ENCODE measurements at places on chromosomes 1 and 21.

DNA sequence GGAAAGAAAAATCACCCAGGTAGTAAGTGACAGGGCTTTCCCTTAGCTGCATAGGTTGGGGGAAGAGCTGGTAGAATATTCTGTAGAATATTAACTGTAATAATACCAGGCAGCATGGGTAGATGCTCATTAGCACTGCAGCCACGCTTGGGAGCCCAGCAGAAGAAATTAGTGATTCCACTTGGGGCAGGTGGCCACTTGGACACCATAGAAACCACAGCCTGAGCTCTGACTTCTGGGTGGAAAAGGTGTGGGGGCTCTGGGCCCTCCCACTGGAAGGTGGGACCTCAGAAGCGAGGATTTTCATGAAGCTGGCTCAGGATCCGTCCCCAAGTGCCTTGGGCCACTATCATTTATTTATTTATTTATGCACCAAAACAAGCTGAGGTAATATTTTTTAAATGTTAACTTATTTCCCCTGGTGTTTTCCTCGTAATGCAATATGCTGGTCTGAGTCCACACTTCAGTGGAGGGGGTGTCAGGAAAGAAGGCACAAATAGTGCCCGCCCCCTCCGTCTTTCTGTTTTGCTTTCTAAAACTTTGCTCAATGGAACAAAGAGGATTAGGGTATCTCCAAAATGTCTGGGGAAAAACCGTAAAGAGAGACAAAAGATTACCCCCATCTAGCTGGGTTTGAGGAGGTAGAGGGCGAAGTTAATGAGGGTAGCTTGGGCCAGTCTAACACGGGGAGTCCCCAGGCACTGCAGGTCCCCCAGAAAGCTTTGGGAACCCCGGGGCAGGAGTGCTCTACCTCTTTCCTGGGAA lies 75.2 kb upstream of the GADD45A start:
- no peak for DNase-seq

- DNase-seq, result no peak
Observed at GRCh38 chr1:25038699-25039098, 108.6 kb upstream of the RUNX3 start.

DNA sequence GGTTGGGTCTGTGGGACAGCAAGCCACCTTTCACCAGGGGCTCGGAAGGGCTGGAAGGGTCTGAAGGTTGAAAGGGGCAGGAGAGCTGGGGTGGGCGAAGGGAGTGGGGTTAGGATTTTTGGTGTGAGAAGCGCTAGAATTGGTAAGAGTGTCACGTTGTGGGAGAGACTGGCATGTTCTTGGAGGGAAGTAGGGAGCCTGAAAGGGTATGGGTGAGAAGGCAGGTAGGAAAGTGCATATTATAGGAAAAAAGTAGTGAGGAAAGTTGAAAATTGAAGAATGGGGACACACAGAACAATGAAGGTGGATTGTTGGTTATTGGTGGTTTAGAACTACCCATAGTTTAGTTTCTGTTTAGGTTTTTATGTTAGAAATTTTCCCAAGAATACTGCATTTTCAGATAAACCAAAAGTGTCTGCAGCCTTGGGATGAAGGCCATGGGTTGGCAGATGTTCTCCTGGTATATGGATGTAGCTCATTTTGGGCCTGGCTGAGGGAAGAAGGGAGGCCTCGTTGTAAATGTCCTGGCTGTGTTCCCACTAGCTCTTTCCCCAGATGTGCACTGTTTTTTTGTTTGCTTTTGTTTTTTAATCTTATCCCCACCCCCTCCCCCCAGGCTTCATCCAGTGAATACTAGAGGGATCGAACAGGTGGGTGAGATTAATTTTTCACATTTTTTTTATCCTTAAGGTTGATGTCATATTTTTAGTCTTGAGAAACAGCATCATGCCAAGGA lies 1.2 kb downstream of the LRRC42 start:
- DNase-seq, result no peak

DNA sequence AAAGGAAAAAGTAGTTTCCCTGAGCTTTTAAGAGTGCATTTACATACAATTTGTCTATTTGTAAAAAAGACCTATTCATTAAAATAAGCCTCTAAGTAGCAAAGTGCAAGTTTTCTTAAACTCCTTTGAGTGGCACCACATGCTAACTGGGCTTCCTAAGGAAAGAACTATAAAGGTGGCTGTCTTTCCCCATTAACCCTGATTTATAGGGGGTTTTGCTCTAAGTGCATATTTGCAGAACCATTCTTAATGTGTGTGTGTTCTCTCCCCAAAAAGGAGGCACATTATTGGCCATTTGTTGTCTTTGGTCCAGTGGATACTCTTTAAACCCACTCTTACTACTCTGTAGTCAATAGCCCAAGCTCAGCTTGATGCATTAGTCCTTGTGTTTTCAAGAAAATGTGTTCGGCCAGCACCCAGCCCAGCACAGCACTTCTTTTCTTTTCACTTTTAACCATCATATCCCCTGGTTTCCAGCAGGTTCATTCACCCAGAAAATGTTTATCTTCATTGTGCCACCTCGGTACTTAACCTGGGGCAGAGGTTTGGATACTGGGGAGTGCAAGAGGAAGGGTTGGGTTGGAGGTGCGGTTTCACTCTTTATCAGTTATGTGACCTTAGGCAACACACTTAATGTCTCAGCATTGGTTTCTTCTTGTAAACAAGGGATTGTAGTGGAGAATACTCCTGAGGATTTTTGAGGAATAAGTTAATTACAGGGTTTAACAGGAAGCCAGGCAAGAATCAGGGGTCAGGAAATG lies 161.9 kb upstream of the UBE2U start:
- DNase-seq, result no peak

- DNase-seq, result no peak
Observed at GRCh38 chr1:95957748-95958147, 723.7 kb downstream of the RWDD3 start.

- no peak for DNase-seq
Observed at GRCh38 chr1:33008051-33008914, 28.4 kb downstream of the AK2 start.

GRCh38 chr1:68232289-68233148 lies at the start of gene WLS:
WLS (minus strand) TSS chr1:68232523; CDS start chr1:68232299, 224 bp downstream.
- peak; percentile 83 for DNase-seq

GRCh38 chr1:10401281-10401680 lies 2.4 kb downstream of the PGD start:
- DNase-seq, result no peak

- DNase-seq, result no peak
Observed at GRCh38 chr1:238360474-238360873, 469.8 kb upstream of the ZP4 start.

GRCh38 chr1:202348005-202348508 lies 442 bp upstream of the PPP1R12B start:
- no peak for DNase-seq

DNA sequence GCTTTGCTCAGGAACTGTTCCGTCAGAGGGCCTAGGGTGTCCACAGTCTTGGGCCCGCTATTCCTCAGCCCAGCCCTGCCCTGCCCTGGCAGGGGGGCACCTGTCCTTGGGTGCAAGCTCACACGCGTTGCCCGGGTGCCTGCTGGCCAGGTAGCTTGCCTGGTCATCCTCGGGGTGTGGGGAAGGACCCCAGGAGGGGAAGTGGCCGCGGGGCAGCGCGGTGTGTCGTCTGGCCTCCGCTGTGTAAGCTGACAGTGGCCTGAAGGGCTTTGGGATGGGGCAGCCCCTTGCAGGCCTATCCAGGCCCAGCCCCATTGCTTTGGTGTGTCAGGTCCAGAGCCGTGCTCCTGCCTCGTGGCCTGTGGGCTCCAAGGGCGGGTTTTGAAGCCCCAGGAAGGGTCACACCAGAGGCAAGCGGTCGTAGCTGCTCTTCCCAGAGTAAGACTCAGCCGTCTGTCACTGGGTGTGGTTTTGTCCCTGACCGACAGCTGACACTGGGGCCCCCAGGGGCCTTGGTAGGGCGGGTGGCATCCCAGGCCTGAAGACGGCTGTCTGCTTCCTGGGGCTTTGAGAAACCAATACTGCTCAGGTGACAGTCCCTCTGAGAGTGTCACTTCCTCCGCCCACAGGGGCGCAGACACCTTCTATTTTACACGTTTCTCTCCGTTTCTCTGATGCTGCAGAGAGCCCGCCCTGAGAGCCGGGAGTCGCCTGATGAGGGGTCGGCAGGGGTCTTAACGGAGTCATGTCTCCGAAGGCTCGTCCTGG lies 72.1 kb downstream of the SKI start:
- no peak for DNase-seq

GRCh38 chr1:119294199-119294598 lies 74.4 kb upstream of the HAO2 start:
- DNase-seq, result no peak

GRCh38 chr1:67579623-67580394 lies 105.2 kb upstream of the GADD45A start:
- no peak for DNase-seq

DNA sequence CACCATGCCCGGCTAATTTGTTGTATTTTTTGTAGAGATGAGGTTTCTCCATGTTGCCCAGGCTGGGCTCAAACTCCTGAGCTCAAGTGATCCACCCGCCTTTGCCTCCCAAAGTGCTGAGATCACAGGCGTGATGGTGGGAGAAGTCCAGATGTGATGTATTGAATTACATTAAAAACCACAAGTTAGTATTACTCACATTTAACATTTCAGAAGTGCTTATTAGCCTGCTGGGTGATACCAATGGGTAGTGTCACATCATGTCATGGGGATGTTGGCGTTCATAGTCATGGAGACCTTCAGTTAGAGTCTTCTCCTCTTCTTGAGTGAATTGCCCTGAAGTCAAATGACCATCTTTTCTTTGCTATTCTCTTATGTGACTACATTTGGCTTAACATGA lies 63.6 kb upstream of the VAMP3 start:
- DNase-seq, result no peak

GRCh38 chr1:156111355-156111962 lies 3.1 kb upstream of the LMNA start:
- DNase-seq, result no peak

GRCh38 chr1:21265644-21266043 lies 24.6 kb downstream of the ECE1 start:
- DNase-seq, result no peak
